ENCODE measurements at places on chromosomes 1 and 21.

DNA sequence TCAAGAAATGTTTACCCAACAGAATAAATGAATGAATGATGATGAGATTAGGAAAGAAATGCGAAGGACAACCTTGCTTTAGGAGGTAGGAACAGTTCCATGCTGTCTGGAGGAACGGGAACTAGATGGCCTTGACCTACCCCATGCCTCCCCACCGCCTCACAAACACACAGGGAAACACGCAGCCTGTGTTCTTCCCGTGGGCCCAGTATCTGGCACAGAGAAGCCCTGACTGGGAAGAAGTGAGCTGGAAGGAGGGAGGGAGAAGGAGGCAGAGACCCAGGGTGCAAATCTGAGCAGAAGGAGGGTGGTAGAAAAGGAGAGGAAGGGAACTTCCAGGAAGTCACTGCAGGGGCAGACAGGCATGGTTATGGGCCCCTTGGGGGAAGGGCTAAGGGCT is 3.5 kb upstream of the ADORA1 start:
- peak; percentile 60 for DNase-seq

GRCh38 chr1:151831256-151831591 is 378 bp downstream of the RORC start:
- DNase-seq, result no peak

- no peak for DNase-seq
Measured at GRCh38 chr1:29304025-29304684, 67.8 kb downstream of the PTPRU start.

DNA sequence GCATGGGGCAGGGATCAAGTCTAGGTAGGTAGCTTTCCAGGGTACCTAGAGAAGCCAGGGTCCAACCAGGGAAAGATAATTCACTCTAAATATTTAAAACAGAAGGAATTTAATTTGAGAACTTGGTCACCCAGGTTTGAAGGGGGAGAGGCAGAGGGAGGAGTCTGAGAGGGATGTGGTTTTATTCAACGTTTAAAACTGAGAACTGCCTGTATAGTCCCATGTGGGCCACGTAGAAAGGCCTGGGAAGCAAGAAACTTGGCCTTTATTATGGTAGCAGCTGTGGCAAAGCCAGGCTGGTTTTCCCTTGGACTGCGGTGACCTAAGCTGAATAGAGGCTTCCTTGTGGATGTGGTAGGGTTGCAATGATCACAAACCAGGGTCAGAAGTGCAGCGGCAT is 42.0 kb upstream of the DUSP10 start:
- no peak for DNase-seq

DNA sequence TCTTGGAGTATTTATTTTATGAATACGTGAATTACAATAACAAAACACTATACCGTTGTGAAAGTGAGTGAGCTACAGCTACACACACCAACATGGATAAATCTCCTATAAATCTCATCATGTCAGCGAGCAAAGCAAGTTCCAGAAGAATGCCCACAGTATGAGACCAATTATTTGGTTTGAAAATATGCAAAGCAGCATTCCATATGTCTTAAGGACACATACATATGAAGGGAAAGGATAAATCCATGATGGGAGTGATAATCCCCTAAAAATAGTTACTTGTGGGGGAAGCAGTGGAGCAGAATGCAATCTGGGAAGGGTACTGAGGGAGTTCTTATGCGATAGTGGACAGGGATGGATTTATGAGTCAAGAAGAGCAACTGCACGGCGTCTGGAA is 261.3 kb downstream of the DISC1 start:
- DNase-seq, result no peak

DNA sequence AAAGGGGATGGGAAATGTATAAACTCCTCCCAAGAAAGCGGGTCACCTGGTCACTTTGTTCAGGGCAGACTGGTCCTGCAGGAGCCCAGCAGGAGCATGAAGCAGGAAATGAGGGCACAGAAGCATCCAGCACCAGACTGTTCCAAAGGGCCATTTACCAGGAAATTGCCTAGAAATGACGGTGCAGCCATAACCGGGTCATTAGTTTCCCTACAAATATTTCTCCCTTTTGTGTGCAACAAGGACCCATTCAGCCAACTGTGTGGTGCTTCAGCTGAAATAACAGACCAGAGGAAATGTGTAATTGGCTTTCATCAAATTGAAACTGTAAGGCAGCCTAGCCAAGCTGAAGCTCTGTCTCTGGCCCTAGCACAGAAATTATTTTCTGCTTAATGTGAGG is 7.6 kb upstream of the CTTNBP2NL start:
- no peak for DNase-seq

Data from mesenteric fat pad (tissue), 1 donor.